ENCODE measurements at places on chromosomes 12 and 14.
A peak's percentile ranks its signal among the peaks of the same experiment; 100 is the strongest.

DNA sequence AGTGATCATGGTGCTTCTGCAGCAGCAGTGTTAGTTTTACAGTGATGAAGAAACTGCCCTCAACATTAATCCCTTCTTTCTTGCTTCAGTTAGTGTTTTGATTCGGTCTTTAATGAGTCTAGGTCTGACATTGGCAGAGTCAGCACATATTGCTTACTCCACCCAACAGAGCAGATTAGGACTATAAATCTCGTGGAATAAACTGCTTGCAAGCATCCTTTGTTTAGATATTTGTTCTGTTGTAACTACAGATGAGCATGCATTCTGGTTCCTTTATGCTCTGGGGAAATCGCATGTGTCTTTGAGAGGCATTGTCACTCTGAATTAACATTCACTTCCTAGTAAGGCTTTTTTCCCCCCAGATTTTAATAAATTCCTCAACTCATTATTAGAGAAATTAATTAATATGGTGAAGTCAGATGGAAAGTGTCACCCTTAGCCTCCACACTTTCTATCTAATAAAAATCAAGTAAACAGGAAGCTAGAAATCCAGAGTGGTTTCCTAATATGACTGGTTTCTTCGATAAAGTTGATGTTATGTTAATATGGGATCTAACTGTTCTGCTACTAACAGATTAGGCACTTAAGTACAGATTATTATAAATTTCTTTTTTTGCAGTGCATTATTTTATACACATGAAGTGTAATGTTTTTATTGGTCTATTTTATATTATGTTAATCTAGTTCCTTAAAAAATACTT lies 86.2 kb upstream of the SSTR1 start:
- no peak for DNase-seq

DNA sequence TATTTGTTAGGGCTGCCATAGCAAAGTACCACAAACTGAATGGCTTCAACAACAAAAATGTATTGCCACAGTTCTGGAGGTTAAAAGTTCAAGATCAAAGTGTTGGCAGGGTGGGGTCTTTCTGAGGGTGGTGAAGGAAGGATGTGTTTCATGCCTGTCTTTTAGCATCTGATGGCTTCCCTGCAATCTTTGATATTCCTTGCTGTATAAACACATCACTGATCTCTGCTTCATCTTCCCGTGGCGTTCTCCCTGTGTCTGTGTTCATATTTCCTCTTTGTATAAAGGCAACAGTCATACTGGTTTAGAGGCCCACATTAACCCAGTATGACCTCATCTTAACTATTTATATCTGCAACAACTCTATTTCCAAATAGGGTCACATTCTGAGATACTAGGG lies 167.5 kb downstream of the BTG1 start:
- no peak for DNase-seq

- no peak for DNase-seq
These were observed 47.4 kb upstream of the POC1B start for GRCh38 chr12:89573051-89573810.

DNA sequence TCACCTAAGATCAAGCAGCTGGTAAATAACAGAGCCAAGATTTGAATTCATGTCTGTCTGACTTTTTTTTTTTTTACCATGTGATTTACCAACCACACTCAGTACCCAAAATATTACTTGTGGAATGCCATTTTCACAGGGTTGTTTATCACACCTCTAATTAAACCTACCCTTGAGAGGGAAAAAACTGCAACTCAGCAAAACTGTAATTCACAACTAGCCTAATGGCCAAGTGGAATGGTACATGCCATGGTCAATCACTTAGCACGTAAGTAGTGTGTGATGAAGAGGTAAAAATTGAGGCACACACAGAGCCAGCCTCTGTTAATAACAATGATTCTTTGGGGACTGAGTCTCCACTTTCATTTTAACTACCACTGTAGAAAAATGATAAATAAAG lies 412.9 kb upstream of the GARIN6 start:
- no peak for DNase-seq

DNA sequence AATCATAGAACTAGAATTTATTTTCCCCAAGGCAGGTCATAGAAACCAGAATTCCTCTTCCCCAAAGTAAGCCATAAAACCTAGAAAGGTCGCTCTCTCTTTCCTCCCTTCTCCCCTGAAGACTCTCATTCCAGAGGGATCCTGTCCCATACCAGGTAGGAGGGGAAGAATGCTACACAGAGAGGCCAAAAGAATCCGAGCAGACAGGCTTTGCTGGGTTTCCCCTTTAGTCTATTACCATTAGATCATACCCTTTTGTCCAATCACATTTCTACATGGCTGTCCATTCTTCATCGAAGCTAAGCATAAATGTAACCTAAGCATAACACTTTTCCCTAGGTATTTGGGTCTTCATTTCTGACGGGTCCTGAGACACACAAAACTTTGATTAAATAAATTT lies 204.5 kb downstream of the SPTSSA start:
- DNase-seq = no peak

- DNase-seq = no peak
These were observed 739 bp upstream of the PPP2R5E start for GRCh38 chr14:63543826-63544406.

- no peak for DNase-seq
These were observed 173.3 kb downstream of the ANO2 start for GRCh38 chr12:5771756-5772155.

DNA sequence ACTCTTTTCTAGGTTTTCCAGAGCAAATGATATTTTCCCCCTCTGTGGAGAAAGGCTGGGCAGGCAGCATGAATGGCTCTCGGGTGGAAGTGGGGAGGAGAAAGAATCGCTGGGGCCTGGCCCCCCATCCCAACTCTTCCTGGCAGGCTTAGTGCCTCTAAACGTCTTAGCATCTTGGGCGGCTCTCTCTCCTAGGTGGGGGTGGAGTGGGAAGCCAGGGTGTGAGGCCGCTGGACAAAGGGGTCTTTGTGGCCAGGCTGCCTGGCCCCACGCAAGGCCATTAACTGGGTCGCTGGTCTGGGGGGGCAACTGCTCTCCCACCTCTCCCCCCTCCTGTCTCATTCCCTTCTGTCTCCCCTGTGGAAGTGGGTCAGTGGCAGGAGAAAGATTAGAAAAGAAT lies 4.7 kb downstream of the LRP1-AS start:
- DNase-seq = no peak

DNA sequence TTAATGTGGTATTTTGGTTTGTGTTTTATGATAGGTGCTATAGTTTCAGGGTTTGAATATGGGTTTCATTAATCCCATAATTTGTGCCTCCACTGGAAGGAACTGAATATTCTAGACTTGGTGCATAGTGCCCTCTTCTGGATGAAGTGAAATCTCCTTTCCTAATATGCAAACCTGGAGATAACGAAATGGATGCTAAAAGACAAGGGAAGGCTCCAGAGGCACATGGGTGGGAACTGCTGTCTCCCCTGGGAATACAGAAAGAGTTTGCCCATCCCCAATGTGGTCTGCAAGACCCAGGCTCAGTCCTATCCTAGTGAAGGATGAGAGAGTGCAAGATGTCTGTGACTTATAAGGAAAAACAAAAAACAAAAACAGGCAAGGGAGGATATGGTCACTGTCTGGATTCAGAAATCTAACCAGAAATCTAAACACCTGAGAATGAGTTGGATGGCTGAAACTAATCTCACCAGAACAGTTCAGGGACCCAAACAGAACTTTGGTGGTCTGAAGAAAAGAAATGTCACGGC lies 142.3 kb upstream of the TMPO start:
- DNase-seq = peak; percentile 7

GRCh38 chr12:113861708-113862312 lies 104.3 kb downstream of the RBM19 start:
- no peak for DNase-seq

GRCh38 chr12:5648692-5649359 lies 216.9 kb downstream of the NTF3 start:
- no peak for DNase-seq

GRCh38 chr14:75562089-75562488 lies 16.3 kb upstream of the FLVCR2 start:
- DNase-seq = no peak

- DNase-seq = no peak
These were observed 464.2 kb downstream of the MED13L start for GRCh38 chr12:115813256-115813655.

DNA sequence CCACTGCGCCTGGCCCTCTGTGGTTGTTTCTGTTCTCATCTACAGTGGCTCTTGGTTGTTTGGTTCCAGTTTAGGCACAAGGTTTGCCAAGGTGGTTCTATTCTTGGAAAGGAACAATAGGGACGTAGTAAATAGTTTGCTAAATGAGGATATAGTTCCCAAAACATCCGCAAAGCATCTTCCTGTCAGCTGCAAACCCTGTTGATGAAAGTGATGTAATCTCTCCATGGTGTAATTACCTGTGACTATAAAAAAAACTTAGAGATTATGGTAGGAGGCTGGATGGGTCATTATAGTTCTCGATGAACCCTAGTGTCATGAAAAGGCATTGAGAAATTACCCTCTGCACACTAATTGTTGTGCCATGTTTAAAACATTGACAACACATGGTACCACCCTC lies 52.9 kb downstream of the SUSD6 start:
- no peak for DNase-seq

DNA sequence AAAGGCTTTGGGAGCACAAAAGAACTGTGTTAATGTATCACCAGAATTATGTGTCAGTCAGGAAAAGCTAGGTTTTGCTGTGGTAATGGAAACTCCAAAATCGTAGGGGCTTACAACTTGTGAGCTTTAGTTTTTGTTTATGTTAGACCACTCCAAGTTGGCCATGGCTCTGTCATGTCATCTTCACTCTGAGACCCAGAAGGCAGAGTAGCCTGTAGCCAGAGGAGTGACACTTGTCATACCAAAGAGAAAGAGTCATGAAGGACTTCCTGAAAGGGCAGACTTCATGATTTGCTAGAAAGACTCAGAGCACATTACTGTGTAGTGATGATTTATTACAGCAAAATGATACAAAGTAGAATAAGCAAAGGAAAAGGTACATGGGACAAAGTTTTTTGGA lies 133.6 kb upstream of the SSTR1 start:
- DNase-seq = no peak

- DNase-seq = no peak
These were observed 10.2 kb downstream of the OR6S1 start for GRCh38 chr14:20631023-20631879.

DNA sequence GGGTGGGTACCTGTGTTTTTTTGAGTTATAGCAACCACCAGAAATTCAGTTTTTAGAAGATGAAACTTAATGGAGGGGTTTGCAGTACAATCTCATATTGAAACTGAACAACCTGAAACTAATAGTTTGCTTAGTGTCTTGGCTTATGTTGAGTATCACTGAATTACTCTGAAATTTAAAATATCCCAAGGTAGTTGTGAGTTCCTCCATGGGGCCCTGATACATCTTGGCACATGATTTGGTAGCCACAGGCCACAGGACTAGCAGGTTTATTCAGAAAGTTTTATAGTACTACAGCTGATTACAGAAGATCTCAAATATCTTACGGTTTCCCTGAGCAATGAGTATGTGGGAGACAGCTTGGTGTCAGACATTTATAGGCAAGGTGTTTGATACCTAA lies 10.4 kb downstream of the PTGES3 start:
- DNase-seq = no peak

- DNase-seq = no peak
These were observed 20.7 kb downstream of the CLSTN3 start for GRCh38 chr12:7150841-7151240.

DNA sequence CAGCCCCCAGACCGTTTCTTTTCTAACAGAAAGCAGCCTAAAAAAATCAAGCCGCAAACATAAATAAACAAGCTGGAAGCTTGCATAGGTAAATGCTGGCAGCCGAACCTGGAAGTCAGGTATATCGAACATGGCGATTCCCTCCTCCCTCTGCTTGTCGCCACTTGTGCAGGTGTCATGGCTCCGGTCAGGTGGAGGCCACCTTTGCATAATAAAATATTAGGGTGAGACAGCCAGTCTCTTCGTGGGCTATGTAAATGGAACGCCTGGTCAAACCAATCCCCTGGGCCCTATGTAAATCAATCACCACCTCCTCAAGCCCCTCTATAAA lies 223.9 kb upstream of the DAAM1 start:
- no peak for DNase-seq

DNA sequence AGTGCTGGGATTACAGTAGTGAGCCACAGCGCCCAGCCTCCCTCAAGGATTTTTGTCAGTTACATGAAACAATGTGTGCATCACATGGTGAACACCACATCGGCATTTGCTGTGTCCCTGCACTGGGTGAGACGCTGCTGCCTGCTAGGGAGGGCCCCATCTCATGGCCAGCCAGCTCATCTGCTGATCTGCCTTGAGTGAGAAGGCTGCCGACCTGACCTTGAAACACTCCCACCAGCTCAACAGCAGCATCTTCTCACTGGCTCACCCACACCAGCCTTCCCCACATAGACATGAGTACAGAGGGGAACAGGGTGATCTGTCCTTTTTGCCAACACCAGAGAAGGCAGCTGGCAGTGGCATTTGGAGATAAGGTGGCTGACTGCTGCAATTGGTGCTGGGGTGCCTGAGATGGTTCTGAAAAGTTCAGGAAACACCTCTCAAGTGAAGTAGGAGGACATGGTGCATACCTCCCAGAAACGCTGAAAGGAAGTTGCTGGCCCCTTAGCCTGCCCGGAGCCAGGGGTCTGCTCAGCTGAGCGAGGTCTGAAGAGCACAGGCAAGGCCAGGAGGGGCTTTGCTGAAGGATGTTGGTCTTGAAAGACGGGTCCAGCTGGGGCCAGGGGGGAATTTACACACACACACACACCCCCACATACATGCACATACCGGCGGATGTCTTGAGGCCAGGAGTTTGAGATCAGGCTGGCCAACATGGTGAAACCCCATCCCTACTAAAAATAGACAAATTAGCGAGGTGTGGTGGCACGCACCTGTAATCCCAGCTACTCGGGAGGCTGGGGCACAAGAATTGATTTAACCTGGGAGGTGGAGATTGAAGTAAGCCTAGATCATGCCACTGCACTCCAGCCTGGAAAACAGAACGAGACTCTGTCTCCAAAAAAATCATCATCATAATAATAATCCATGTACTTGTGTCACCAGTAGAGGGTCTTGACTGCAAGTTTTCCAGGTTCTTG lies 14.3 kb upstream of the PPP1R13B start:
- no peak for DNase-seq

DNA sequence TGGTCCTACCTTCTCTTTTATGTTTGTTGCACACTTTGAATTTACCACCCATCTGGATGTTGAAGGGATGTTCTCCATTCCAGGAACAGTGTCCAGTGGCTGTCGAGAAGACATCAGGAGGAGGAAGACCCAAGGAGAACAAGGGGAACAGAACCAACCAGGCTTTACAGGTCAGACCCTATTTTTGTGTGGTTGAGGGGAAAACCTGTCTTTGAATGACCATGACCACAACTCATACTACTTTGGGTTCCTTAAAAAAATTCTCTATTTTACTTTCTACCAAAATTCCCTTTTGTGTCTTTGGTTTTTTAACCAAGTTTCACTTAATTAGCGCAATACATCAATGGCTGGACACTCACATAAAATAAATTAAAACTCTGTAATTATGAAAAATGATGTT lies 78.7 kb downstream of the PLXNC1 start:
- DNase-seq = no peak

- no peak for DNase-seq
These were observed 74.7 kb downstream of the APAF1 start for GRCh38 chr12:98719515-98720504.

- DNase-seq = no peak
These were observed 5.1 kb upstream of the DYRK4 start for GRCh38 chr12:4556735-4557530.
